ENCODE measurements at places on chromosomes 12 and 14. TPM values are rescaled to one million over a fixed set of nuclear protein-coding genes. Genes with fewer than 3 reads are reported as not detected.

DNA sequence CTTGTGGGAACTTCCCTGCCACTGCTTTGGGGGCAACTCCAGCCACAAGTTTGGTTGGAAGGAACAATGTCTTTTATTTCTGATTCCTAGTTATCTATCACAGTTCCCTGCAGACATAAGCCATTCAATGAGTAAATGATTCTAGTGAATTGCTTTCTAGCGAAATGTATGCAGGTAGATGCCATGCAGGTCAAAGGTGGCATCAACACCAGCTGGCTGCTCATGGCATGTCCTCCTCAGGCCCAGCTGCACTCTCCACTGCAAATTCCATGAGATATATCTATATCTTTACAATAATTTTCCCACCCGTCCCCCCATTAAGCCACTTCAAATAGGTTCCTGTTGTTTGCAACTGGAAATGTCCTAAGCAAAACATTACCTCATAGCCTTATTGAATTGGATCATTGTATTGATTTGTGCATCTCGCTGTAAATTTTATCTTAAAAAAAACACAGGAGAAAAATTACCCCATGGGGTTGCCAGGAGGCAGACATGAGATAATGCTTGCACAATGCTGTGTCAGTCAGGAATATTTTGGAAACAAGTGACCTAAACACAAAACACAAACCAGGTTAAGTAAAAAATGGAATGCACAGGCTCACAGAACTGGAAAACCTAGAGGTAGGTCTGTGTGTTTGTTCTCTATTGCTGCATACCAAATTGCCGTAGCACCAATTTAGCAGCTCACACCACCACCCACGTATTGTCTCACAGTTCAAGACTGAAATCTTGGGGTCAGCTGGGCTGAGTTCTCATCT lies 32.8 kb upstream of the TXNRD1 start:
- H3K4me1 ChIP-seq: peaks cover 5% of the 10 kb centered on the region
- H3K36me3 ChIP-seq: no peaks in the 10 kb centered on the region
- H3K27ac ChIP-seq: peak overlapping the region; percentile 63
- DNase-seq: no peak
- no peaks in the 10 kb centered on the region for H3K27me3 ChIP-seq

DNA sequence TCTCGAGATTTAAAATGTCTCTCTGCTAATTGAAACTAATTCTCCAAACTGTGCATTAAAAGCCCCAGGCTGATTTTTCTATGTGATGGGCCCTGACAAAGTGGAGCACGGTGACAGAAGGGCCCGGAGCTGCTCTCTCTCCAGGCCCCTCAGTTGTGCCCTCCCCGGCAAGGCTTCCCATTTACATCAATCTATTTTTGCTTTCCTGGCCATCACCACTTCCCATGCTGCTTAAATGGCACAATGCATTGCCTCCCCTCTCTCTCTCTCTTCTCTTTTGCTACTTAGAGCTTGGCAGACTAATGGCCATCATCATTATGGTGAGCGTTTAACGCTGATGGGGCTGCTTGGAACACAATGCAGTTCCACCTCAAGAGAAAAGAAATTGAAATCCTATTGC lies 270.7 kb upstream of the DIO3 start:
- no peak overlapping the region for H3K4me3 ChIP-seq
- no peak overlapping the region for H3K27ac ChIP-seq
- H3K36me3 ChIP-seq: no peaks in the 10 kb centered on the region
- DNase-seq: no peak
- no peaks in the 10 kb centered on the region for H3K27me3 ChIP-seq
- H3K4me1 ChIP-seq: no peaks in the 10 kb centered on the region

The OR4E2 gene
- not detected for total RNA-seq

The MANSC1 gene
- total RNA-seq: 2.8 TPM

DNA sequence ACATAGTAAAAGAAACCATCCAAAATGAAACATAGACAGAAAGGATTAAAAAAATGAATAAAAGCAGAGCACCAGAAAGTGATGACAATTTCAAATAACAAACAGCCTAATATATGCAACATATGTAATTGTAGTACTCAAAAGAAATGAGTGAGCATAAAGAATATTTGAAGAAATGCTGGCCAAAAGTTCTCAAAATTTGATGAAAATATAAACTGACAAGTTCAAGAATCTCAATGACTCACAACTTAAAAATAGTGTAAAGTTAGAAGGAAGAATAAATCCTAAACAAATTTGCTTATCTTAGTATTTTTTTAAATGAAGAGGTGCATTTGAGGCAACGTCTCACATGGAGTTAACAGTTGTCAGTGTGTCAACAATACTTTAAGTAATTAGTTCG lies 498.9 kb downstream of the SLC6A15 start:
- no peak overlapping the region for H3K27ac ChIP-seq
- H3K4me3 ChIP-seq: no peak overlapping the region
- H3K36me3 ChIP-seq: no peaks in the 10 kb centered on the region
- no peak for DNase-seq

DNA sequence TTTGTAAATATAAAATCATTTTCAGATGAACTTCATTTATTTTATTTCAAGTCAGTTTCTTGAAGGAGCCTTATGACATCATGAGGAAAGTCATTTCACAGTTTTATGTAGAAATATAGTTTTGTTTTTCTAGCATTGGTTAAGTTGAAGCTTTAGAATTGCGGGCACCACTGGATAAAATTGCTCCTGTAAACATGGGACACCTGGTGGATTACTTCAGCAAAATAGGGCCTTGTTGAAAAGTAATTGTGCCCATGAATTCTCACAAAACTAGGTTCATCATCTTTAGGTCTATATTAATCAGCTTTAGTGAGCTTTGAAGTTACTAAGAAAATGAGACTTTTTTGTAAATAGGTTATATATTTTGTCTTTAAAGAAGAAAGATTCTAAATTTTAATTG lies 25.3 kb downstream of the CNTN1 start:
- H3K27ac ChIP-seq: no peak overlapping the region
- H3K4me1 ChIP-seq: no peaks in the 10 kb centered on the region
- H3K4me3 ChIP-seq: no peak overlapping the region
- H3K36me3 ChIP-seq: no peaks in the 10 kb centered on the region
- no peak for DNase-seq

DNA sequence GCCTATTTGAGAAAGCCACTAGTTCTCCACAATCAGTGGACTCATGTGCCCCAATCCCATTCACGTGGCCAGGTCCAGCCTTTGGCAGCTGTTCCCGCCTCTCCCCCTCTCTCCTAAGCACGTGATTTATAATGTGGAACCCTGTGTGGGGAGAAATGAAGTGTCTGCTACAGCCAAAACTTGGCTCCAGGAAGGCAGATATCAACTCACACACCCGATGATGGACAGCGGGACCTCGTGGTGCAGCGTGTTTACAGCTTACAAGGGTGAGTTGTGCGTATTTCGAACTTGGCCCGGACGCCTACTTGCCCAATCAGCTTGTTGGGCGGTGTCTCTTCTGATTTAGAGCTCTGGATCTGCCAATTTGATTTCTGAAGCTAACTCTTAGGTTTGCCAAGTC lies 38.1 kb upstream of the FAM181A start:
- no peaks in the 10 kb centered on the region for H3K27me3 ChIP-seq
- DNase-seq: peak; percentile 70
- H3K4me1 ChIP-seq: no peaks in the 10 kb centered on the region
- peak overlapping the region; percentile 43 for H3K27ac ChIP-seq

The EGLN3 gene
- total RNA-seq: 12.8 TPM

The SLC25A21 gene
- not detected for total RNA-seq

DNA sequence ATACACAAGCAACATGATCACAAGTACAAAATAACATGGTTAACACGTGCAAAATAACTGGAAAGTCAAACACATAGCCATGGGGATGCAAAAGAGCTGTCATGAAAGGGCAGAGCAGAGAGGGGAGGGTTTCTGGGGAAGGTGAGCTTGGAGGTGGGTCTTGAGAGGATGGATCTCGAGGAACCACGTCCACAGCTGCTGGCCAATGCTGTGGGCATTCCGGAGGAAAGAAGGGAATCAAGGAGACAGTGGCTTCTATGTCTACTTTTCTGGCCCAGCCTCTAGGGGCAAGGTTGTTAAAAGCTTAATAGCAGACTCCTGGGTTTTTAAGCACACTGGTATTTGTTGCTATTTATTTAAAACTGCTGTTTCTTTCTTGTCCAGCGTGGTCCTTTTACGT lies 8.4 kb upstream of the MYH7 start:
- DNase-seq: no peak
- H3K27ac ChIP-seq: peak overlapping the region; percentile 83
- H3K36me3 ChIP-seq: no peaks in the 10 kb centered on the region
- no peak overlapping the region for H3K4me3 ChIP-seq
- no peaks in the 10 kb centered on the region for H3K27me3 ChIP-seq
- peaks cover 32% of the 10 kb centered on the region for H3K4me1 ChIP-seq

GRCh38 chr12:102592134-102592533 lies 111.8 kb upstream of the IGF1 start:
- no peaks in the 10 kb centered on the region for H3K36me3 ChIP-seq
- no peaks in the 10 kb centered on the region for H3K27me3 ChIP-seq
- DNase-seq: no peak

- no peaks in the 10 kb centered on the region for H3K4me1 ChIP-seq
- no peaks in the 10 kb centered on the region for H3K36me3 ChIP-seq
- H3K27ac ChIP-seq: no peak overlapping the region
- no peaks in the 10 kb centered on the region for H3K27me3 ChIP-seq
- H3K4me3 ChIP-seq: no peak overlapping the region
- no peak for DNase-seq
Observed at GRCh38 chr12:18851271-18851670, 113.4 kb downstream of the CAPZA3 start.

- H3K27me3 ChIP-seq: no peaks in the 10 kb centered on the region
- H3K27ac ChIP-seq: no peak overlapping the region
- H3K4me3 ChIP-seq: no peak overlapping the region
- no peaks in the 10 kb centered on the region for H3K36me3 ChIP-seq
Observed at GRCh38 chr12:46043972-46044520, 53.7 kb upstream of the SCAF11 start.

DNA sequence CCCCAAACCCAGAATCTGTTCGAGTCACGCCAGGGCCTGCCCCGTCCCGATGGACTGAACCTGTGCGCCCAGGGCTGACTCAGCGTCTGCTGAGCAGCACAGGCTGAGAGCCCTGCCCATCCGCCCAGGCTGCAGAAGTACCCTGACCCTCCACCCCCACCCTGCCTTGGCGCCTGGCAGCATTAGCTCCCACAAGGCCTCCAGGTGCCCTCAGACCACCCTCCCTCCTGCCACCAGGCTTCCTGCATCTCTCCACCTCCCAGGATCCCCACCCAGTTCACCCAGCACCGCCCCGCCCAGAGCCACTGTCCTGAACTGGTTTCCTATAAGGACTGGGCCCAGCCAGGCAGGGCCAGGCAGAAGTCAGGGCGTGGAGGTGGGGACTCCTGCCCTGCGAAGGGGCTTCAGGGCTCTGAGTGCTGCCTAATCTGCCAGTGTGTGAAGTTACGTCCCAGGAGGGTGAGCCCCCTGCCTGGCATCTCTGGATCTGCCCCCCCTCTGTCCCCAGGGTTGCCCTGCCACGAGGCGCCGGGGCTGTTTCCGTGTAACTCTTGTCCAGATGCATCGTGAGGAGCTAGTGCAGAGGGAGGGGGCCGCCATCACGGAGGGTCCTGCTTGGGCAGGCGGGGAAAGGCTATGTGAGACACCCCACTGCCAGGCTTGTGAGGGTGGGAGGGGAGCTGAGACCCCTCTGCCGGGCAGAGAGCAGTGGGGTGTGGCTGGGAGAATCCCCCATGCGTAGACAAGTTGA lies 9.1 kb downstream of the ADSS1 start:
- H3K27ac ChIP-seq: peak overlapping the region; percentile 96
- no peaks in the 10 kb centered on the region for H3K27me3 ChIP-seq
- H3K4me1 ChIP-seq: peaks cover 78% of the 10 kb centered on the region
- peak; percentile 79 for DNase-seq
- H3K36me3 ChIP-seq: no peaks in the 10 kb centered on the region

The C3AR1 gene
- 1.6 TPM for total RNA-seq

DNA sequence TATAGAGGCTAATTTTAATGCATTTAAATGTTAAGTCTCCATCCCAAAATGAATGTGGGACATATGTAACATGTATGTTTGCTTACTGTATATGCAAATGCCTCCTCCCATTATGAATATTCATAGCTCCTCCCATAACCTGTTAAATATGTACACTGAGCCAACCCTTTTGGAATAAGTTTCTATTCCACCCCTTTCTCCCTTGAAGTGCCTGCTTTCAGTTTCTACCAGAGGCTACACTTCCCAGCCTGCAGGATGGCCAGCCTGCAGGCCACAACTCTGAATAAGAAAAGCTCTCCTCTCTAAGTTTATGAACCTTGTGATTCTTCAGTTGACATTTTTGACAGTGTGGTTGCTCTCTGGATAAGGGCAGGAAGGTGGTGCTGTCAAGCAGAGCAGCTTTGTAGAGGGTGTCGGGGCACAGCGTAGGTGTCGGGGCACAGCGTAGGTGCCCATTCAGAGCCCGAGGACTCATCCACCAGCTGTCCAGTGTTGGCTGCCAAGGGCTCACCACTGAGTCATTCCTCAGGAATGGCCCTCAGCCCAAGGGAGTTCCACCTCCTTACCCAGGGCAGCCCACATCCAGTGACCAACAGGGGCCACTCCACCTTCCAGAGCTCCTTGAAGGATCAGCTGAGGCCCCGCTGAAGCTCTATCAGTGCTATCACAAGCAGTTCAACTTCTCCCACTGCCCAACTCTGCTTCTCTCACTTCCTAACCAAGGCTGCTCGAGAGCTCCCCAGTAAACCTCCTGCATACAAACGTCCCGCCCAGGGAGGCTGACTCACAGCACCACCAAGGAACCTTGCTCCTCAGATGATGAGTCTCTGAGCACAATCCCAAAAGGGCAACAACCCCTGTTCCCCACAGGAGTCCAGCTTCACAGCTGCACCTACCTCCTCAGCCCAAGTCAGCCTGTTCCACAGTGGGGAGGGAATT lies 31.4 kb downstream of the VWF start:
- peak overlapping the region; percentile 32 for H3K27ac ChIP-seq
- H3K36me3 ChIP-seq: no peaks in the 10 kb centered on the region
- peaks cover 3% of the 10 kb centered on the region for H3K4me1 ChIP-seq
- H3K4me3 ChIP-seq: no peak overlapping the region

GRCh38 chr14:38073641-38074040 lies 134.1 kb upstream of the SSTR1 start:
- no peak overlapping the region for H3K4me3 ChIP-seq
- no peak overlapping the region for H3K27ac ChIP-seq
- no peaks in the 10 kb centered on the region for H3K4me1 ChIP-seq

The EIF2S3B gene
- not detected for total RNA-seq

The KRT83 gene
- total RNA-seq: 0.13 TPM

- no peak for DNase-seq
- H3K36me3 ChIP-seq: no peaks in the 10 kb centered on the region
- peaks cover 4% of the 10 kb centered on the region for H3K4me1 ChIP-seq
Observed at GRCh38 chr14:73851000-73851399, 631 bp upstream of the PTGR2 start.

- H3K36me3 ChIP-seq: no peaks in the 10 kb centered on the region
- no peak overlapping the region for H3K27ac ChIP-seq
- H3K4me1 ChIP-seq: no peaks in the 10 kb centered on the region
- no peaks in the 10 kb centered on the region for H3K27me3 ChIP-seq
- H3K4me3 ChIP-seq: no peak overlapping the region
Observed at GRCh38 chr14:47596860-47597259, 78.5 kb downstream of the MDGA2 start.

The KRT72 gene
- total RNA-seq: not detected
